ENCODE measurements at places on chromosomes 4 and X. TPM values are rescaled to one million over a fixed set of nuclear protein-coding genes. Genes with fewer than 3 reads are reported as not detected.
A peak's percentile ranks its signal among the peaks of the same experiment; 100 is the strongest.

- no peak for DNase-seq
Observed at GRCh38 chrX:262381-262909, 18.7 kb upstream of the PLCXD1 start.

DNA sequence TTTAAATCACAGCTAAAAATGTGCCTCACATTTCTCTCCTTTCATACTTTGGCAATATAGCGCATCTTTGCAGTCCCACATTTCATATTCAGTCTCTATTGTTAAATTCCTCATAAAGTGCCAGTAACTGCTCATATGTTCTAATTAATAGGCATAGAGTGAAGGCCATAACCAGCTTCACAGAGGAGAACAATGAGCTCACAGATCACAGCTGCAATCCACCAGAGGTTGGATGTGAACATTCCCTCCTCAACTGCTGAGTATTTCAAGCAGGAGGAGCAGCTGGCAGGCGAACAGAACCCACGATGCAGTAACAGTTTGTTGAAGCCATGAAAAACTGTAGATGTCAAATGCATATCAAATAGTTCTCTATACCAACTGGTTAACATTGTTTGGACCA, 2088.7 kb upstream of the AGA start:
- no peak for DNase-seq

The SLC10A6 gene
- polyA plus RNA-seq, result not detected

The ADH1C gene
- polyA plus RNA-seq, result not detected

The GATA1 gene
- polyA plus RNA-seq, result not detected

DNA sequence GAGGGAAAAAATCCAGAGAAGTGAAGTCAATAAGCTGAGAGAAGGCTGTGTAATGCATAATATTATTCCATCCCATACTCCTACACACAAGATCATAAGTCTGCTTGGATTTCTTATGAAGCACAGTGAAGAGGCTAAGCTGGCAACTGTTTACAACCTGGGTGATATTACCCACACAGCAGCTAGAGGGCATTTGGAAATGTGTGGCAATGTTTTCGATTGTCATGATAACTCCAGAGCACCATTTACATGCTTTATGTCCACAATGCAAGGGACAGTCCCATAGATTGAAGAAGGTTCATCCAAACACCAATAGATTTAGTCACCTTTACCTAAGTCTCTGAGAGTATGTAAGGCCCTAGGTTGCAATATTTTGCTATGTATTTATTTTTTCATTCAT, 412.2 kb downstream of the PPP3CA start:
- no peak for DNase-seq

DNA sequence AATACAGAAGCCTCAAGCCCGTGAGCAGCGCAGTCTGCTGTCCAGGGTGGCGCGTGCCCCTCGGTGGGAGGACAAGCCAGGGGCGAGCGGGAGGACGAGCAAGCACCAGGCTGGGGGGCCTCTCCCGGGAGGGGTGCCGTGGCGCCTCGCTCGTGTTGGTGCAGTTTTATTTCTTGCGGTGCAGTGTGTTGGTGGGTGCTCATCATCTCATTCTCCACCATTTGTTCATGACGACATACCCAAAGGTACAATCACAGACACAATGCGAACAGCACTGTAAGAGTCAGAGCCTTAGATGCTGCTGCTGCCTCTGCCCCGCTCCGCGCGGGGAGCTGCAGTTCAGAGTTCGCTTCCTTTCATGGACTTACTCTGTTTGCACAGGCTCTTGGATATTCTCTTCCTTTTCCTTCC, 30.3 kb downstream of the RGS12 start:
- no peak for DNase-seq

- DNase-seq, result no peak
Observed at GRCh38 chr4:129323658-129324057, 227.7 kb downstream of the C4orf33 start.

- no peak for DNase-seq
Observed at GRCh38 chr4:109599046-109599652, 39.1 kb downstream of the MCUB start.

DNA sequence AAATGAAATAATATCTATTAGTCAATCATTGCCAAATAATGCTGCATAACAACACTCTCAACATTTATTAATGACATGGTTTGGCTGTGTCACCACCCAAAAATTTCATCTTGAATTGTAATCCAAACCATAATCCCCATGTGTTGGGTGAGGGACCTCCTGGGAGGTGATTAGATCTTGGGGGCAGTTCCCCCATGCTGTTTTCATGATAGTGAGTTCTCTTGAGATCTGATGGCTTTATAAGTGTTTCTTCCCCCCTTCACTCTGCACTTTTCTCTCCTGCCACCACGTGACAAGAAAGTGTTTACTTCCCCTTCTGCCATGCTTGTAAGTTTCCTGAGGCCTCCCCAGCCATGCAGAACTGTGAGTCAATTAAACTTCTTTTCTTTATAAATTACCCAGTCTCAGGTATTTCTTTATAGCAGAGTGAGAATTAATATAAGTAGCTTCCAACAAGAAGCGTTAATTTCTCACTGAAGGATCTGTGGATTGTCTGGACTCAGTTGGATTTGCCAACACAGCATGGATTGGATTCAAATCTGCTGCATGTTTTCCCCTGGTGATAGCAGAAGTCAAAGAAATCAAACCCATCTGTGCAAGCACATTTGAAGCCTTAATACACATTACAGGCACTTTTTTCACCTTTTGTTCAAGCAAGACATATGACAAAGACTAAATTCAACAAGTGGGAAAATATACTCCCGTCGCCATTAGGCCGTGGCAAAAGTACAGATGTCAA, 216.6 kb downstream of the PDGFC start:
- DNase-seq, result no peak

- no peak for DNase-seq
Observed at GRCh38 chrX:39983715-39984114, 114.0 kb downstream of the BCOR start.

- no peak for DNase-seq
Observed at GRCh38 chrX:69177511-69178162, 12.4 kb upstream of the PJA1 start.

The RBM10 gene
- 10.7 TPM for polyA plus RNA-seq

GRCh38 chrX:45506149-45506730, 305.6 kb upstream of the DIPK2B start:
- DNase-seq, result no peak

GRCh38 chr4:53780736-53781400, 189.6 kb upstream of the LNX1 start:
- DNase-seq, result no peak

The TMEM164 gene
- 0.52 TPM for polyA plus RNA-seq

DNA sequence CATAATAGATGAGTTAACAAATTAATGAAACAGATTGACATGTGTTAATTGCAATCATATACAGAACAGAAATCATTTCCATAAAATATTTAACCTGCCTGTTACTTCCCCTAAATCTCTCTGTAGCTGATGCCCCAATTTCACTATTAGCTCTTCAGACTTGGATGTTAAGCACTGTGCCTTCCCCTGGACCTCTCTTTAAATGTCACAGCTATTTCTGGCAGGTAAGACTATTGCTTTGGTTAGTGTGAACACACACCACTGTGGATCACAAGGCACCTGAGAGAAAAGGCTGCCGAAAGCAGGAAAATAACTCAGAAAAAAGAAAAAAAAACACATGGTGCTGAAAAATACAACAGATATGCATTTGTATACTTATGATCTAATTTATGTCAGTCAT, 91.3 kb downstream of the SNCA start:
- DNase-seq, result no peak

The CT47C1 gene
- polyA plus RNA-seq, result not detected

DNA sequence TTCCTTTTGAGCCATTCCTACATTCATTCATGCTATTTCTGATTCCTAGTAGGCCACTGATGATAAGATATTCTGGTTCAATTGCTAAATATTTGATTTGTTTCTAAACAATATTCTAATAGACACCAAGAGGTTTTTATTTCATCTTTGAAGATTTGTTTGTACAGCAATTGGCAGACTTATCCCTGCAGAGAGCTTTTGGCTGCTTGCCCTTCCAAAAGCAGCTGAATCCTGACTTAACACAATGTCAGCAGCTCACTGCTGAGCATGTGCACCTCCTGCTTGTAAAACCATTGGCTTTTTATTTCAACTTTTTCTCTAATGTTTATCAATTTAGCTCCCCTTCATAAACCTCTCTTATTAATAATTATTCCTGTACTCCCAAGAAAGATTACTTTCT, 45.3 kb downstream of the MMRN1 start:
- no peak for DNase-seq

The PTPN13 gene
- polyA plus RNA-seq, result 11.9 TPM

The WDFY3 gene
- polyA plus RNA-seq, result not detected

DNA sequence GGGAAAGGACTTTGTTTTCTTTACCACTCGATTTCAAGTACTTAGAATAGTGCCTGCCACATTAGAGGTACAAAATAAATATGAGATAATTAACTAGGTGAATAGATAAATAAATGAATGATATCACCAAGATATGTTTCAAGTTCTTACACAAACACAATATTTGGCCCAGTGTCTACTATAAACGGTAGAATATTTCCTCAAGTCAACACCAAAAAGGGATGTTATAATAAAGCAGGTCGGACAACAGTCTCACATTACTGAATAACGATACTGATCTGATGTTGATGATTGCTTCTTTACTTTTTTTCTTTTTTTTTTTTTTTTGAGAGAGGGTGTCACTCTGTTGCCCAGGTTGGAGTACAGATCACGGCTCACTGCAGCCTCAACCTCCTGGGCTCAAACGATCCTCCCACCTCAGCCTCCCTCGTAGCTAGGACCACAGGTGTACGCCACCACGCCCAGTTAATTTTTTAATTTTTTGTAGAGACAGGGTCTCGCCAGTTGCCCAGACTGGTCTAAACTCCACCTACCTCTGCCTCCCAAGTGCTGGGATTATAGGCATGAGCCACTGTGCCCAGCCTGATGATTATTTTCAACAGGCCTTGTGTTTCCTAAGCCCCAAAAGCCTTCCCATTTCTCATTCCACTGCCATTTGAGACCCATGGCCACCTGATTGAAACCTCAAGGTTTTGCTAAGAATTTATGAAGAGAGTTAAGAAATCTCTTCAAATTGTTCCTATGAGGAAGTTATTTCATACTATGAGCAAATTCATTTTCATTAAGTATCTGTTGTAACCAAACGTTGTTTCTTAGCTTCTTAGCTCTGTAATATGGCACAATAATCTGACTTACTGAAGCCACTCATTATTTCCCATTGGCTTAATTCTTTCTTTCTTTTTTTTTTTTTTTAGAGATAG, 2.3 kb downstream of the MANBA start:
- DNase-seq, result no peak

- DNase-seq, result no peak
Observed at GRCh38 chr4:26826721-26827120, 33.9 kb upstream of the STIM2 start.

GRCh38 chrX:143306991-143307937, 210.0 kb downstream of the SPANXN3 start:
- no peak for DNase-seq

The AFF1 gene
- 27.6 TPM for polyA plus RNA-seq

GRCh38 chr4:14303856-14304255, 676.3 kb upstream of the BOD1L1 start:
- no peak for DNase-seq

DNA sequence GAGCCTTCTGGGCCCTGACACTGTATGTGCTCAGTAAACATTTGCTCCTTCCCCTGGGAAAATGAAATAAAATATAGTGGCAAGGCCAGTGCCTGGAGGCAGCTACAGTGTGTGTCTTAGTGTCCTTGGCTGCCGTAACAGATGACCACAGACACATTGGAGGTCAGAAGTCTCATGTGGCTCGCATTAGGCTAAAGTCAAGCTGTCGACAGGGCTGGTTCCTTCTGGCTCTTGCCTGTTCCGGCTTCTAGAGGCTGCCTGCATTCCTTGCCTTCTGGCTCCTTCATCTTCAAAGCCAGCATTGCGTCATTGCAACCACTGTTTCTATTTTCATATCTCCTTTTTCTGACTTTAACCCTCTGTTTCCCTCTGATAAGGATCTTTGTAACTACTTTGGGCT, 83.6 kb upstream of the STX18 start:
- no peak for DNase-seq

- DNase-seq, result peak; percentile 4
Observed at GRCh38 chrX:83469551-83469950, 38.5 kb upstream of the POU3F4 start.

DNA sequence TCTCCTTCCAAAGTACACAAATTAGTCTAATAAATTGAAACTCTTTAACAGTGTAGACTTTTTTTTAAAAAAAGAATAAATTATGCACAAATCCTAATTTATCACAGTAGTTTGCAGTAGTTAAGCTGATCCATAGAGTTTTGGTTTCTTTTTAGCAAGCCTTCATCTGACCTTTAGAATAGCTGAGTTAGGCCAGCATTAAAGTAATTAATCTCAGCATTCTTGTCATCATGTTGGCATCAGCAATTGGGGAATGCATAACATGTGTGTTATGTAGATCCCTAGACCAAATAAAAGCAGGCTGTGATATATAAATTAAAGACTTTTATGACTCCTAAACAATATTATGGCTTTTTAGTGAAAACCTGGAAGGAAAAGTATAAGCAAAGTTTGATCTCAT, 426.5 kb upstream of the PABPC4L start:
- DNase-seq, result no peak

The SLIT2 gene
- polyA plus RNA-seq, result not detected

The ADD1 gene
- 171 TPM for polyA plus RNA-seq

The FRMD7 gene
- polyA plus RNA-seq, result not detected

DNA sequence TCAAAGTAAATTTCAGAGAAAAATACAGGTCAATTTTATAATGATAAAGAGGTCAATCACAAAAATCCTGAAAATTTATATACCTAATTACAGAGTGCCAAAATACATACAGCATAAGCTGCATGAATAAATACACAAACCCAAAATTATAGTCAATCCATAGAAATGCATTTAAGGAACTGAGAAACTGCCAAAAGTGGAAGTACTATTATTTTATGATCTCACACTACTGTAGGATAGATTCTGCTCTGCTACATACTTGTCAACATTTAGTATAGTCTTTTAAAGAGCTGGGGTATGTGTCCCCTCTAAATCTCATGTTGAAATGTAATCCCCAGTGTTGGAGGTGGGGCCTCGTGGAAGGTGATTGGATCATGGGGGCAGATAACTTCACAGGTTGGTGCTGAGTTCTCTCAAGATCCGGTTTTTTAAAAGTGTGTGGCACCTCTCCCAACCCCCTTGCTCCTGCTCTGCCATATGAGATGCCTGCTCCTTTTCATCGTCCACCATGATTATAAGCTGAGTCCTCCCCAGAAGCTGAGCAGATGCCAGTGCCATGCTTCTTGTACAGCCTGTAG, 31.8 kb downstream of the CHIC2 start:
- DNase-seq, result no peak

The RAB33A gene
- 10.0 TPM for polyA plus RNA-seq

- DNase-seq, result no peak
Observed at GRCh38 chr4:16573739-16574138, 324.7 kb downstream of the LDB2 start.

DNA sequence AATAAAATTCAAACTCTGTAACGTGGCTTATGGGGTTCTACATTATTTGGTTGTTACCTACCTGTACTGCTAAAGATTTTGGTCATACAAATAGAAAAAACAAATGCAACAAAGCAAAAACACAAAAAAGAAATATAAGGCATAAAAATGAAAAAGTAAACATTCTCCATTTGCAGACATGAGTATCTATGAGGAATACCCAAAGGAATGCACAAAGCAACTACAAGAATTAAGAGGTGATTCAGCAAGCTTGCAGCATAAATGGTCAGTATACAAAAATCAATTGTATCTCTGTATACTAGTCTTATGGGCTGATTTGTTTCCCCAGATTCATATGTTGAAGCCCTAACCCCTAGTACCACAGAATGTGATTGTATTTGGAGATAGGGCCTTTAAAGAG, 3.6 kb upstream of the PDE5A start:
- DNase-seq, result no peak
